HCT116 (cell line): ENCODE measurements at places on chromosomes 7 and 10.
A peak's percentile ranks its signal among the peaks of the same experiment; 100 is the strongest.

DNA sequence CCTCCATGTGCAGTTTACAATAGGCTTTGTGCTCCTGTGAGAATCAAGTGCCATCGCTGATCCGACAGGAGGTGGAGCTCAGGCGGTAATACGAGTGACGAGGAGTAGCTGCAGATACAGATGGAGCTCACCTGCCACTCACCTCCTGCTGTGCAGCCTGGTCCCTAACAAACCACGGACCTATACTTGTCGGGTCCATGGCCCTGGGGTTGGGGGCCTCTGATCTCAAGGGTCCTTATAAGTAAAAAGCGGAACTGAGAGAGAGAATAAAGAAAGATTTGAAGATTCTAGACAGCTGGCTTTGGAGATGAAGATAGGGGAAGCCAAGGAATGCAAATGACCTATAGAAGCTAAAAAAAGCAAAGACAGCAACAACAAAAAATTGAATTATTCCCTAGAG is 130.6 kb downstream of the PLXDC2 start:
- DNase-seq: no peak

DNA sequence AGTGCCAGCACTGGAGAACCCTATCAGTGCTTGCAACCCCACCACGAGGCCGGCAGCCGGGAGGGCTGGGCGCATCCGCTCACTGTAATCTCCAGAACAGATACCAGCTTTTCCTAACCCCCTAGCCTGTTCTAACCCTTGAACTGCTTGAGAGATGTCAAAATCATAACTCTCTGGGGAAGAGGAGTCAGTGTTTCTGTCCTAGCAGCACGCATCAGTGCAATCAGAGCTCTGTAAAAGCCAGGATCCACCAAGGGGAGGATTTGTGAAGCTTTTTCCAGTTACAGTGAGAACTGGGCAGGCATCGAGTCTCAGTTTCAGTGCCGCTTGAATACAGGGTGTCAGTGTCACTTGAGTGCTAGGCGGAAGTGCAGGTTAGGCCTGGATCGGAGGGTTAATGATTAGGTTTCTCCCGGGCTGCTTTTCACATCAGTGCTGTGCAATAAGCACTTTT is 104.5 kb upstream of the INSYN2A start:
- DNase-seq: no peak

GRCh38 chr10:93030409-93030808 is 30.2 kb upstream of the CYP26C1 start:
- peak; percentile 8 for DNase-seq

DNA sequence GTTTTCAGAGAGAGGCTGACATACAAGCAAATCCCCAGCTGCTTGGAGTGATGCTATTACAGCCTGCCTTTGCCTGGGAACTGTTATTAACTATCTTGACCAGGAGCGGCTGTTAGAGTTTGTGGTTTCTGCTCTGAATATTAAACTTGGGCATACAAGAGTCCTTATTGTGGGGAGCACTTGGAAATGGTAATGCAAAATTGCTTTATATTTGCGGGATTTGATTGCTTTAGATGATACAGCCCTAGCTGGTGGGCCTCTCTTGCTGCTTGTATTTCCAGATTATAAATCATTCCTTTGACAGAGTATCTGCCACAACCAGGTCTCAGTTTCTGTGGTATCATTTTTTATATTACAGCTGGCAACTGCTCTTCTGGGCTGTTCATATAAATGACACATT is 101.9 kb upstream of the FAM204A start:
- no peak for DNase-seq

DNA sequence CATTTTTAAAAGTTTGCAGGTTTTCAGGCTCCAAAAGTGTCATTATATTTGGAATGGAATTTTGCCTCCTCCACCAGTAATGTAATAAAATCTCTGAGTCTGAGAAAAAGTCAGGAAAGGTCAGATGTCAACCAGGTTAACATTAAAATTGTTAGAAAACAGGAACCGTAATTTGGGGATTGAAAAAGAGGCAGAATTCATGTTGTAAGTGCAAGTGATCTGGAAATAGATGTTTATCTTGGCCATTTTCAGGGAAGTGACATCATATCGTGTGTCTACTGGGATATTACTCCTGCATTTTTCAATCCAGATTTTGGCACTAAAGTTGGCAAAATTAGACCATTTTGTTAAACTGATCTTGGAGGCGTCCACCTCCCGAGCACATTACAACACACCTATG is 428.5 kb upstream of the MGMT start:
- no peak for DNase-seq

DNA sequence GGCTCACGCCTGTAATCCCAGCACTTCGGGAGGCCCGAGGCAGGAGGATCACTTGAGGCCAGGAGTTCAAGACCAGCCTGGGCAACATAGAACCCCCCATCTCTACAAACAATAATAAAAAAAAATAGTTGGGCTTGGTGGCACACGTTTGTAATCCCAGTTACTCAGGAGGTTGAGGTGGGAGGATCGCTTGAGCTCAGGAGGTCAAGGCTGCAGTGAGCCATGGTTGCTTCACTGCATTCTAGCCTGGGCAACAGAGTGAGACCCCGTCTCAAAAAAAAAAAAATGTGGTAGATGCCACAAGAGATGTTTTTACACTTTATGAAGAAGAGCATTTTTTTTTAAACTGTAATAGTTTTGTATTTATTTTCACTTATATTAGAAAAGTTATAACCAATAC is 12.8 kb downstream of the NYAP1 start:
- no peak for DNase-seq

- DNase-seq: no peak
Observed at GRCh38 chr7:21041666-21042065, 255.0 kb upstream of the SP8 start.

DNA sequence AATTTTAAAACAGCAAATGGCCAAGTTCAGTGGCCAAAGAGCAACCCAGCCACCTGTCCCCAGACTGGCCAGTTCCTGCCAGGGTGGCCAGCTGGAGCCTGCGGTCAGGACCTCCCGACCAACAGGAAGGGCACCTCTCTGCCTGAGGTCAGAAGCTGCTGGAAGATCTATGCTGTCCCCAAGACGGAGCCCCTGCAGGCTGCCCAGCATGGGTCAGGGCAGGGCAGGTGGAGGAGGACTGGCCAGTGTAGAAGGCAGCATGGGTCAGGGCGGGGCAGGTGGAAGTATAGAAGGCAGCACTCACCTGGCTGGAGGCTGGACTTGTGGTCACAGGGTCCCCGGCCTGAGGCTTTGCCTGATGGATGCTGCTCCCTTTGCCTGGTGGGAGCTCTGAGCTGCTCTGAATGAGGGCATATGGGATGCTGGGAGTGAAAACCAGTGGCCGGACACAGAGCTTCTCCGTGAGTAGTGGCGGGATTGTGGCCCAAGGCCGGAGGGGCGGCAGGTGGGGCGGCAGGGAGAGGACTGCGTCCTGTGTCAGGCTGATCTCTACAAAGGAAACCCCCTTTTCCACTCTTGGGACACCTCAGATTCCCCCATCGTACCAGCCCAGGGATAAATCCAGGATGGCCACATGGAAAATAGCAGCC is 229.2 kb downstream of the TCERG1L start:
- DNase-seq: no peak

GRCh38 chr10:104328896-104329710 is 9.2 kb downstream of the ITPRIP start:
- peak; percentile 94 for DNase-seq

GRCh38 chr10:71053169-71053895 is 159.0 kb upstream of the UNC5B start:
- DNase-seq: no peak

- DNase-seq: no peak
Observed at GRCh38 chr10:43689618-43689954, 40.9 kb upstream of the ZNF32 start.

- DNase-seq: no peak
Observed at GRCh38 chr7:99666013-99666395, 13.8 kb downstream of the CYP3A5 start.

DNA sequence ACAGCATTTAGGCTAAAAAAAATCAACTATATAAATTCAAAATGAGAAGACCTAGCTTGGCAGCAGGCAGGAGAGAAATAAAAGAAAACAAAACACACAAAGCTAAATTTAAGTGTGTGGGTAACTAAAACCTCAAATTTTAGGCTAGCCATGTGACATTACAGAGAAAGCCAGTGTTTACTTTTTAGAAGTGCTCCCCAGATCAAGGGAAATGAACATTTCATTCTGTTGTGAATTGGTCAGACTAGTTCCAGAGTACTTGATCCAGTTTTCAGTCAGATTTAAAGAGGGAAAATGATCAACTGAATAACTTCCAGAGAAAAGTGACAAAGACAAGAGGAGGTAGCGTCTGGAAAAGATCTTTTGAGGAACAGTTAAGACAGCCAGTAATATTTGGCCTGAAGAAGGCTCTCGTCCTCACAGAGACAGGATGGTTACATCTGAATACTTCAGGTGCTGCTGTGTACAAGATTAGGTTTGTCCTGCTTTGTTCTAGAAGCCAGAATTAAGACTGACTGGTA is 563.4 kb downstream of the KCNMA1 start:
- no peak for DNase-seq

GRCh38 chr7:33904681-33905388 is 504 bp upstream of the BMPER start:
- DNase-seq: no peak

DNA sequence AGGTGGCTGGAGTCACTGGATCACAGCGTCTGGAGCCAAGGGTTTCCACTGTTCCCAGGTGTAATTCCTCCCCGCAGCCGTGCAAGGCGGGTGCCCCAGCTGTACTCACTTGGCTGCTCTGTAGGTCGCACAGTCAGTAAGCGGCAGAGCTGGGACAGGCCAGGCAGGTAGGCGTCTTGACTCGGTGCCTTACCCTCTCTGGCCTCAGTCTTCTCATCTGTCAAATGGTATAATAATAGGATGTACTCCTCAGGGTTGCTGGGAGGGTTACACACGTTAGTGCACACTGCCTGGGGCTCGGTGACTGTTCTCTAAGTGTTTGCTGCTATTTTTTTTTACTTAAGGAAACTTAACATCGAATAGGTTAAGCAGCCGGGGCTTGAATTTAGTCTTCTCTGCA is 27.0 kb downstream of the MYL10 start:
- no peak for DNase-seq

DNA sequence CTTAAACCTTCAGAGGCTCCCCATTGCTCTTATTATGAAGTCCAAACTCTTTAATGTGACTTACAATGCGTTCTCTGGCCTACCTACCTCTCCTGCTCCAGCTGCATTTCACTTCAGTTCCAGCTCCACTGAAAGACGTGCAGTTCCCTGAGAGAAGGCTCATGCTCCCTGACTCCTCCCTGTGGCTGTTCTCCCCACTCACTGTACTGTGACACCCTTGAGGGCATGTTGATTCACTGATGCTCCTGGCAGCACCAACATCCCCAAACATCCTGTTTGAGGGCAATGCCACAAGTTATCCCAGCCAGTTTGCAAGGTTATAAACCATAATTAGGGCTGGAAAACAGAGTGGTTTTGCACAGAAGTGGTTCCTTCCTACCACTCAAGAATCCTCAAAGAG is 111.2 kb downstream of the LSM5 start:
- DNase-seq: no peak

- DNase-seq: peak; percentile 16
Observed at GRCh38 chr10:122112021-122112616, 123.2 kb downstream of the TACC2 start.

GRCh38 chr7:7272294-7272693 is 90.0 kb downstream of the C1GALT1 start:
- no peak for DNase-seq

DNA sequence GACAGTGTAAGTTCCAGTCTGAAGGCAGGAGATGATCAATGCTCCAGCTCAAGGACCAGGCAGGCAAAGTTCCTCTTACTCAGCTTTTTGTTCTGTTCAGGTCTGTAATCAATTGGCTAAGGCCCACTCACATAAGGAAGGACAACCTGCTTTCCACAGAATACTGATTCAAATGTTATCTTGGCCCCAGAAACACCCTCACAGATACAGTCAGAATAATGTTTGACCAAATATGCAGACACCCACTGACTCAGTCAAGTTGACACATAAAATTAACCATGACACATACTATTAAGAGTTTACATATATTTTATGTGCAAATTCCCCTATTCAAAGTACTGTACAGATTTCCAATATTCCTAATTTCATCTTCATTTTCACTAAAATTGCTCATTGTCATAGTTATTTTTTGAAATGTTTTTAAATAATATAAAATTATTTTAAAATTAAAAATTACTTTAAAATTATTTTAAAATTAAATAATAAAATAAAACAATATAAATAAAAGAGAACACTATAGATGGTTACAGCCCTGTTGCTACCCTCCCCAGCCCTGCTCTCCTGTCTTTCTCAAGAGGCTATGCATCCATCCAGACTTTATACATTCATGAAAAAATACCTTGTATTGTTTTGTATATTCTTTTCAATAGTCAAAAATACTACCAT is 59.4 kb downstream of the RAB11FIP2 start:
- no peak for DNase-seq

- DNase-seq: no peak
Observed at GRCh38 chr10:8502573-8502972, 448.1 kb downstream of the GATA3 start.

GRCh38 chr10:118799777-118800176 is 45.0 kb upstream of the CACUL1 start:
- peak; percentile 60 for DNase-seq

DNA sequence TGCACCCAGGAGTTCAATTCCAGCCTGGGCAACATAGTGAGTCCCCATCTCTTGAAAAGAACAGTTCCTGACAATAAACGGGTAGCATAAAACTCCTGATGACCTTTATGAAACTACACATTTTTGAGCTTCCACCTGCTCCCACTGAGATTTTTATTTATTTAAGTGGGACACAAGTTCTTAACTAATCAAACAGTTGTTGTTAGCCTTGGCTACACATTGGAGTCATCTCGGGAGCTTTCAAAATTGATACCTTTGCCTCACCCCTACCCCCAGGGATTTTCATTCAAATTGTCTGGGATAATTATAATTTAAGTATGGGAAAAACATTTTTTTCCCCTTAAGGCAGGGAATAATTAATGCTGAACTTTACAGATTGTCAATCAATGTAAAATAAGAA is 39.3 kb downstream of the MALSU1 start:
- no peak for DNase-seq

GRCh38 chr7:80078159-80078731 is 56.4 kb upstream of the GNAI1 start:
- DNase-seq: no peak

GRCh38 chr10:102652170-102652916 is 8.1 kb downstream of the TRIM8 start:
- DNase-seq: no peak

GRCh38 chr10:120270906-120271305 is 186.1 kb upstream of the PLPP4 start:
- DNase-seq: no peak

DNA sequence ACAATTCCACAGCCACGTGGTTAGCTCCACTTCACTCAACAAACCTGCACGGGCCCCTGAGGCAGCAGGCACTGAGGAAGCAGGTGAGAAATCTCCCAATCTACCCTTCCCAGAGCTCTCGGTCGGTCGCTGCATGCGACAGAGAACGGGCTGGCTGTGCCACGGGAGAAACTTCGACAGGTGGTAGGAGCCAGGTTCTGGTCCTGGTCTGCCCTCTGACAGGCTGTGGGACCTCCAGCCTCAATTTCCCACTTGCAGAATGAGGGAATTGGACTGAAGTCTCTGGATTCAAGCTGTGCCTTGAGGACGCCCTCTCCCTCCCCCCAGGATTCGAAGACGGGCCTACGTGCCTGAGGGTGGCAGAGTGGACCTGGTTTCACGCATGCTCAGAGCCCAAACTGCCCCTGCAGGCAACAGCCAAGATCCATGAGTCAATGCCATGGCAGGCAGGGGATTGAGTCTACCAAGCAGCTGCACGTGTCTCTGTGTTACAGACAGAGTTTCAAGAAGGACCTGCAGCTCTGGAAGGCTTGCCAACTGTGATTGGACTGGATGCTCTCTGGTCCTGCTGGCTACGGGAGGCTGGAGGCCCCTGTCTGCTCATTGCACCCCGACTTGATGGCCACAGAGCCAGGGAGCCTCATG is 215.0 kb downstream of the USP6NL start:
- no peak for DNase-seq

- no peak for DNase-seq
Observed at GRCh38 chr10:111879969-111880368, 303.6 kb downstream of the GPAM start.
